ENCODE measurements at places on chromosomes 5 and 9.
A peak's percentile ranks its signal among the peaks of the same experiment; 100 is the strongest.

GRCh38 chr5:3303777-3304176 is 291.9 kb upstream of the IRX1 start:
- DNase-seq, result peak; percentile 59

DNA sequence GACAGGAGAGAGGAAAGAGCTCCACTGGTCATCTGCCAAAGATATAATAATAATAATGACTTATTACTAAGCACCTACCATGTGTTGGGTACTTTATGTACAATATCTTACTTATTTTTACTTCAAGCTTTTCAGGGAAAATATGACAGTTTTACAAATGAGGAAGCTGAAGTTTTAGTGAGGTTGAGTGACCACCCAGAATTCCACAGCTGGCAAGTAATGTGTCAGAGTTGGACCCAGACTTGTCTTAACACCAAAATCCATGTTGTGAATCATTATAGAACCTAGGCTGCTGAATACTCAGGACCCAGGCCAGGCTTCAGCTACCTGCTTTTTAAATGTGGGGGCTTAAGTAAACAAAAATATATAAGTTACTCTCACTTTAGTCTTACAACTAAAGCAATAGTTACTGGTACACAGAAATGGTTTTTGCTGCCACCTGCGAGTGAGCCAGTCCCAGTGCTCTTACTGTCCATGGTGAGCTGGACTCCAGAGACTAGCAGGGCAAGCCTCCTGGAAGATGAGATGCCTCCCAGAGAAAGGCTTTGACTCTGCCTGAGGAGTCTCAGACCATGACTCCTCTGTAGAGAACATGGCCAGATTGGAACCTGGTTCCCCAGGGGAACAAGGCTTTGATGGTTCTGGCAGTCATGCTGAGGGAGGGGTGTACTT is 29.9 kb downstream of the RUSC2 start:
- DNase-seq, result no peak

GRCh38 chr9:35757226-35757891 is 3.3 kb upstream of the MSMP start:
- no peak for DNase-seq

DNA sequence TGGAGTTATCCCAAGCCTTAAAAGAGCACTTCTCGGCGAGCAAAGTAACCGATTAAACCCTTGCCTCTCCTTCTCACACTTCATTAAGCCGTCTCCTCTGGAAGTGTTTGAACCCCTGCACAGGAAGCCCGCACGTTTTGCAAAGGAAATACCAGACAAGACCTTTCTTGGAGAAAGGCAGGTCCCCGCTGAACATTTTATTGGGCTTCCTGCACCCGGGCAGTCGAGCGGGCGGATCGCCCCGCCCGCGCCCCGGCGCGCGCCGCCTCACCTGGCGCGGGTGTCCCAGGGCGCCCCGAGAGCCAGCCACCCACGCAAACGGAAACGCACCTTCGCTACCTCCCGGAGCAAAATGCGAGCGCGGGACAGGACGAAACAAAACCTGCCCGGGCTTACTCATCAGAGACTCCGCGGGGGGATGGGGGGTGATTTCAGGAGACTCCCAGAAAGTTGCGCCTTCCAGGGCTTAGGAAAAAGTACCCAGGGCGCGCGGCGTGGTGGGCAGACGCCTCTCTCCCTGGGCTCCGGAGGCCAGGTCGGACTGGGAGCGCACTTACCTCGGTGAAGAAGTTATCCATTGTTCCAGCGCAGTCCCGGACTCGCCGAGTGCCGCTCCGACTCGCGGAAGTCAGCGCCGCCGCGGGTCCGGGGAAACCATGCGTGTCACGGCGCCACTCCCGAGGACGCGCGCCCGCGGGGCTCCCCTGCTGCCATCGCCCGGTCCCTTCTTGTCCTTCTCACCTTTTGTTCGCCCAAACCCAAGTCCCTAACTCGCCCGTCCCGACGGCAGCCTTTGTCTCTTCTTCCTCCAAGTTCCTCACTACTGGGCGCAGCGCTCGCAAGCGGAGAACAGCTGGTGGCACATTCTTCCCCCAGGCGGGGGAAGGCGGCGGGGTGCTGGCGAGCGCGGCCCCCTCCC is 598 bp downstream of the MYO10 start:
- no peak for DNase-seq

DNA sequence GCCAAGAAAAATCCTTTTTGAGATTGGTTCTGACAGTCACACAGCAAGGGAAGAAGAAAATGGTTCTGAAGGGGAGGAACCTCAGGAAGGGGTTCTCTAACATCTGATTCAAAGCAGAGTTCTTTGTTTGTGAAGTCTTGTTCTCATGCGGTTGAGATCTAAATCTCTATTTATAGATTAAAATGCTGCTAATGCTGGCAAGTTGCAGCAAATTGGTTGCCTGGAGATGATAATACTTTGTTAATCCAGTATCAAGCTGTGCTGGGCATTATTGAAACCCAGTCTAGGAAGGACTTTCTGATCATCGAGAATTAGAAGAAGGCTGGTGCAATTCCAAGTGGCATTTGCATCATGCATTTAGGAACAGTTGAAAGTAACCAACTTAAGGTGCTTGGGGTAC is 34.0 kb upstream of the SLC28A3 start:
- no peak for DNase-seq

DNA sequence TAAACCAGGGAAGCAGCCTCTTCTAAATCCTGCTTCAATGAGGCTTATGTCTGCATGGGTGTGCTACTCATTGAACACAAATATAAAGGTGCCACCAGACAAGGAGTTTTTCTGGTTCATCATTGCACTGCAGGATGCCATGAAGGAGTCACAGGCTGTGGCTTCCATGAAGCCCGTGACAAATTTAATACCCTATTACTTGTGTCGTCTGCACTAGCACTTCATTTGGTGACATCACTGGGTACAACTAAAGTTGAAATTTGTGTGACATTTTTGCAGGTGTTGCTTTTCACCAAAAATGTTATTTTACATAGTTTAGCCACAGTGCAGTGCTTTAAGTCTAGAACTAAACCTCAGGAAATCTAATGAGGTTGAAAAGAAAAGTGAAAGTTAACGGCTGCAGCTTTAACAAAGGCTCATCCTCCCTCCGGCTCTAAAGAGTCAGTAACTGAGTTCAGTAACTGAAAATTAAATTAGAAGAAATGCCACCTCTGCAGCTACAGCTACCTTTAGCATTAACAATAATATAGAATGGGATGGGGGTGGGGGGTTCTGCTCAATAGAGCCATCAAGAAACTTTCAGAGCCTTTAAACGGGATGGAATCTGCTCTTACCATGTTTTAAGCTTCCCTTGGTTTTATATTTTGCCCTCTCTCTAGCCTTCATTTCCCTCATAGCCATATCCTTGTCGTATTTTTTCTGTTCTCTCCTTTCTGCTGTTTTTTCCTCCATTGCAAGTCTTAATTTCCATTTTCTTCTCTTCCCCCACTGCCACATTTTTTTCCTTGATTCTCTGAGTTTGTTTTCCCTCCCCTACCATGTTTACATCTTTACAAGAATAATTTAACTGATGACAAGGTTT is 233.8 kb upstream of the TMEM161B start:
- DNase-seq, result no peak

DNA sequence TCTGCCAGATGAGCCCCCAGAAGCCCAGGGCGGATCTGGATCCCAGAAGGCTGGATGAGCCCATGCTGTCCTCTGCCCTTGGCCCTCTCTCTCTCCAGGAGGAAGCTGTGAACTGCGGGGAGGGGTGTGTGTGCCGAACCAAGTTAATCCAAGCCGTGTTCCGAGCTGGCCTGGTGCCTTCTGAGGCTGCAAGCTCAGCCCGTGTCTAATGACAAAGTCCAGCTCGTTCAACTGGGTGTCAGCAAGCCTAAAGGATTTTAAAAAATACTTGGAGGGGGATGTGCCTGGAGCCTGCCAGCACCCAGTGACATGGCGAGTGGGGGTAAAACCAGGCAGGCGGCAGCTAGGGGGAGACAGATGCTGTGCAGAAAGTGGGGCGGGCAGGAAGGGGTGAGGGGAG is 8.0 kb downstream of the STC2 start:
- no peak for DNase-seq

DNA sequence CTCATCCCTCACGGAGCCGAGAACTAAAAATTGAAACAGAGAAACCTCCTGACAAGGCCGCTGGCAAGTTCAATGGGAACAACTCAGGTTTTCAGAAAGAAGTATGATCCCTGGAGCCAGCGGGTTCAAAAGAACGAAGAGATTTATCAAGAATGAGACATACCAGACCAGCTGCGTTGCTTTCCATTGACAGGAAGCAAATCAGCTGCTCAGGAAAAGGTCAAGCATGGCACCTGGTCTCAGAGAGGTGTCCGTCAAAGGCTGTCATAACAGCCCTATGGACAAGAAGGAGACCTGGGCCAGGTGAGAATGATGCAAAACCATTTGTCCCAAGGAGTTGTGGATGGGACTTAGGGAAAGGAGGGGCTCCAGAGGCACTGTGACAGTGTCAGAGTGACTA is 34.9 kb upstream of the GNE start:
- DNase-seq, result no peak

DNA sequence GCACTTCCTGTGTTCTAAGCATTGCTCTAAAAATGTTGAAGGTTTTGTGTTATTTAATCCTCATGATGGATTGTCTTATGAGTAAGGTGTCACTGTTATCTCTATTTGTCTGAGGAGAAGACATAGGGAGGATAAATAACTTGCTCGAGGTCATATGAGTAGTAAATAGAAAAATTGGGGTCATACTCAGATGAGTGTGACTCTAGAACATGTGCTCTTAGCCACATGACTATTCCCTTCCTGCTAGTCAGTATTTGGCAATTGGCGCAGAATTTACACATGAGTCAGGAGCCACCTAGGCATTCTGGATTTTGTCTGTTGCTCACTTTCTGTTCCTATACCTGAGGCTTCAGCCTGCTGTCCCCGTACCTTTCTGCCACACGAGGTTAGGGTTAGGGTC is 234.6 kb upstream of the CD180 start:
- no peak for DNase-seq

- no peak for DNase-seq
These were observed 76.8 kb upstream of the ANKH start for GRCh38 chr5:14948383-14948782.

GRCh38 chr9:8863886-8864544 is 1064.4 kb upstream of the DMAC1 start:
- no peak for DNase-seq

DNA sequence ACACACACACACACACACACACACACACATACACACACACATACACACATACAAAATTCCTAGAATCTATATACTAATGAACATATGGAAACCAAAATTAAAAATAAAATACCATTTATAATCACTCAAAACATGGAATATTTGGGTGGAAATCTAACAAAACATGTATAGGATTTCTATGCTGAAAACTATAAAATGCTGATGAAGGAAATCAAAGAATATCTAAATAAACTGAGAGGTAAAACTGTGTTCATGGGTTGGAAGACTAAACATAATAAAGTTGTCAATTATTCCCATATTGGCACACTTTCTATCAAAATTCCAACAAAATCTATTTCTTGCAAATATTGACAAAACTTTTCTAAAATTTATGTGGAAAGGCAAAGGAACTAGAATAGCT is 25.4 kb upstream of the NANS start:
- no peak for DNase-seq
